Fibroblast of skin of right quadriceps (primary cell): ENCODE measurements at places on chromosomes 2 and 18.
A peak's percentile ranks its signal among the peaks of the same experiment; 100 is the strongest.

- DNase-seq = peak; percentile 45
These were observed 57.3 kb upstream of the TANK start for GRCh38 chr2:161102770-161103450.

DNA sequence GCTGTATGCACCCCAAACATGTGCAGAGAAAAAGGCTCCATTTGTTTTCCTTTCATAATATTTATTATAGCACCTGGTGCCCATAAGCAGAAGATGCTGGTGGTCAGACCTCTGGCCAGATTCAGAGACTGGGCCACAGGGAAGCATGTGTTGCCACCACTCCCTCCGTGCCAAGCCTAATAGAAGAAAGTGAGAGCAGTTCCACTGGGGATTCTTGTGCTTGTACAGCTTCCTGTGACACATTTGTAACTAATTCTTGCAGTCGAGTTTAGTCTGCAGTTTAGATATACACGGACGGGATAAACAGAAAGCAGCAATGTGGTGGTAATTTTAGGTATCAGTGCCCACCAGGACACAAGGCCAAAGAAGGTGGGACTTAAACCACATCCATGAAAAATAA is 135.4 kb upstream of the PIEZO2 start:
- DNase-seq = no peak

- no peak for DNase-seq
These were observed 58.2 kb downstream of the ITGB6 start for GRCh38 chr2:160141912-160142311.

GRCh38 chr2:20232837-20233207 is 7.9 kb upstream of the SDC1 start:
- DNase-seq = no peak

DNA sequence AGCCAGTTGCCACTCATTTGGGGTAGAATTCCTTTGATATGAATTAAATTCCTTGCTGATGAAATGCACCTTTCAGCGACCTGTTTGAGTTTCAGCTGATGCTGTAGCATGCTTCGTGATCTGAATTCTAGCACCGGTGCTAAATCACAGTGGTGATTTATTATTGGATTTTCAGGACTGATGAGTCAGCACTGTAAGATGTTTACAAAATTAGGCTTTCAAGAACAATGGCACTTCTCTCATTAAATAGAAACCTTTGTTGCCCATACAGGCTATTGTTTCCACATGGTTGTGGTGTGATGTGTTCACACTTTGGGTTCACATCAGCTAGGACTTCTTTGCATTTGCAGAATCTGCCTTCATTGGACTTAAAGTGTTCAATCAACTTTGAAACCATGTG is 687.7 kb downstream of the ARHGAP15 start:
- DNase-seq = no peak

GRCh38 chr18:54702686-54703085 is 111.6 kb downstream of the DYNAP start:
- peak; percentile 23 for DNase-seq

GRCh38 chr2:152548111-152548875 is 169.0 kb downstream of the PRPF40A start:
- DNase-seq = no peak

DNA sequence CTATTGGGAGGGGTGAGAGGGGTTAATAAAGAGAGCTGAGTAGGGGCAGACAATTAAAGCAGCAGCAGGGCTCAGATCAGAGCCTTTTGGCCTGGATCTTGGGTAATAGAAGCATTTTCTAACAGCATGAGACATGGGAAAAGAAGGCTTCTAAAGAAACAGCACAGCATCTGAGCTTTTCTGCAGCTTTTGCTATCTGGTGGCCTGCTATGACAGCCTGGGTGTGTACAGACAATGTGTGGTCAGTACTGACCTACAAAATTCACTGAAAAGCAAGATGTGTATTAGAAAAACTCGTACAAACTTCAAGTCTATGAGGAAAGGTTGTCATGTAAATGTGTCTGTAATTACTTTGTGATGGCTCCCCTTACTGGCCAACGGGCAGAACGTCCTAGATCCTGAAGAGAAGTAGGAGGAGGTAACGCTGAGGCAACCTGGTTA is 95.6 kb downstream of the GALNT3 start:
- peak; percentile 41 for DNase-seq

DNA sequence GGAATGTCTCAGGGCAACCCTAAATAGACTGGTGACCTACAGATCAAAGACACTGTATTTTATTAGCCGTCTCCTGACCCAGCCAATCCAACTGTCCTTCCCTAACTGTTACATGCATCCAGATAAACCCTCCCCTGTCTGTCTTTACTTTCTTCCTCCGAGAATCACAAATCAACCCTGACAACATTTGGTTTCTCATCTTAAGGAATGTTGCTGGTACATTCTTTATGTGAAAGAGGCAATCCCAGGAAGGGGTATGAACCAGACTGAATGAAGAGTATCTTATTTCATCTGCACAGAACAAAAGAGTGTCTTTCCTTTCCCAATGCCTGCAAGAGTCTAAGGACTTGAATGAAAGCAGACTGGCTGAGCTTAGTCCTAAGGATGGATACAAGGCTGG is 113.9 kb upstream of the LTBP1 start:
- peak; percentile 84 for DNase-seq

- DNase-seq = no peak
These were observed 915.4 kb downstream of the TSN start for GRCh38 chr2:122670897-122671296.

DNA sequence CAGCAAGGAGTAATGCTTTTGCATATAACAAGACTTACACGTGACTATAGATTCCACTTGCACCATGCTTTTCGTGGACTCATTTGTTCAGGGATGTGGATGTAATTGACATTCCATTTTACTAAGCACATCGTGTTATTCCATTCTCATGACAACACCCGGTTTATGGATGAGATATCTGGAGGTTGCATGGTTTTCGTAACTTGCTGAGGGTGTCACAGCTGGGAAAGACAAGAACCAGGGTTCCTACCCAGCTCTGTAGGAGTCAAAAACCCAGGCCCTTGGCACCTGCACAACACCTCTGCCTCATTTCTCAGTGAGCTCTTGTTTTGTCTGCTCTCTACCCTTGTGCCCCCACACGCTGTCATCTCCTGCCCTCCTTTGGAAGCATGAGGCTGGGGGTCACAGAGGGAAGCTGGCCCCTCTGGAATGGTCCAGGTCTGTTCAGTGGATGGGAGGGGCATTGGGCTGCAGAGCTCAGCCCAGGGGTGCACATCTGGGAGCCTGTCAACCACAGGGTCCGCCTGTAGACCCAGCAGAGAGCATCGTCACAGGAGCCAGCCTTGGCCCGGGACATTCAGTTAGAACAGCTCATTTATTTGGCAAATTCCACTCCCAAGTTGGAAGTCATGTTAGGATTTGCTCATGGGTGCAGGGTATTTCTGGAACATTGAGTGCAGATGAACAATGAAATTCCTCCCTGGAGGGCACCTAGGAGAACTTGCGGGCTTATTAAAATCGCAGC is 120.1 kb upstream of the TWIST2 start:
- peak; percentile 96 for DNase-seq

- DNase-seq = no peak
These were observed 17.1 kb upstream of the FABP1 start for GRCh38 chr2:88144914-88145497.

DNA sequence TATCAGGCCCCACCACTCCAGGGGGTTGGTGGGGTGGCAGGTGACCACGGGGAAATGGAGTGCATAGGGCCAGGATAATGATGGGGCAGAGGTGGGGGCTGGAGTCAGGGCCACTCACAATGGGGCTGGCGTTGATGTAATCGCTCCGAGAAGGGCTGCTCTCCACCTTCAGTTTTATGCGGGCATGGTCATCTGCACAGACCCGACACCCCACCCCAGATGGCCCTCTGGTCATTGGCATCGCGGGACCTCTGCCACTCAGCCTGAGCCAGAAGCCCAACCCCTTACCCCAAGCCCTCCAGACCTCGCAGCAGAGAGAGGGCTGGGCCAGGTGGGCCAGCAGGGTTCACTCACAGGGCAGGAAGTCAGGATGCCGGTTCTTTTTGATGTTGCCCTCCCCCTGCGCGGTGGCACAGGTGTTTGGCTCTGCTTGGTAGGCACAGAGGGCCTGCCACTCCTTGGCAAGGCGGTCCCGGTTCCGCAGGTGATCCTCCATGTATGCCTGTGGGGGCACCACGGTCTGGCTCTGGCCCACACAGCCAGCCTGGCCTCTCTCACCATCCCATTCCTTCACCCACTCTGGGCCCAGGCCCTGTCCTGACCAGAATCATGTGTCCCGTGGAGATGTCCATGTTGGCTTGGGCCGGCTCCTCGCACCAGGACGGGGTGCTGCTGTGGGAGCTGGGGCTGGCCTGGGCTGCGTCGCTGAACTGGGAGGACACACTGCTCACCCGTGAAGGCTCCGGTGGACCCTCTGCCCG is 12.4 kb downstream of the PTPRN start:
- no peak for DNase-seq

- no peak for DNase-seq
These were observed 634.3 kb upstream of the FANCL start for GRCh38 chr2:58875436-58875835.

- DNase-seq = peak; percentile 68
These were observed 8.5 kb downstream of the RAB17 start for GRCh38 chr2:237581751-237582746.

DNA sequence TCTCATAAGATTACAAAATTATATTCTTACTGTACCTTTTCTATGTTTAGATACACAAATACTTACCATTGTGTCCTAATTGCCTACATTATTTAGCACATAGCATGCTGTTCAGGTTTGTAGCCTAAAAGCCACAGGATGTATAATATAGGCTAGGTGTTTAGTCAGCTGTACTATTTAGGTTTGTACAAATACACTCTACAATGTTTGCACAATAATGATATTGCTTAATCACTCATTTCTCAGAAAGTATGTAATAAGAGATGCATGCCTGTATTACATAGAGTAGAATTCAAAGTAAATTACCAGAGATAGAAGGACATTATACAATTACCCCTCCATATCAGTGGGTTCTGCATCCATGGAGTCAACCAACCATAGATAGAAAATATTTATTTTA is 201.1 kb upstream of the COL3A1 start:
- peak; percentile 52 for DNase-seq

GRCh38 chr2:240183006-240183874 is 42.8 kb upstream of the OTOS start:
- no peak for DNase-seq

DNA sequence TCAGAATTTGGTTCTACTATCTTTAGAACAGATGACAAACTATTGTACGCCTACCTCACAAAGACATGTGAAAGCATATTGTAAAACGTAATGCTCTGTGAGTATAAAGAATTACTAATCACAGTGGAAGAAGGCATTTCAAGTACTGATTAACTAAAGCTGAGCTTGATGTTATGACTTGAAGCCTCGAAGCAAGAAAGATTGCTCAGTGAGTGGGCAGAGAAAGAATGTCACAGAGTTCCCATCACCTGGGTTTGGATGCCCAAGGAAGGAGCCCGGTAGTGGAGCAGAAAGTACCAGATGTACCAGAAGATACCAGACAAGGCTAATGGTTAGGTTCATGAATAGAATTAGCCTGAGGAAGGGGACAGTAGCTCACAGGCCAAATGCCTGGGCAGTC is 39.5 kb upstream of the FAM110C start:
- no peak for DNase-seq

GRCh38 chr2:62558743-62559142 is 52.7 kb upstream of the TMEM17 start:
- DNase-seq = no peak

- no peak for DNase-seq
These were observed 81.4 kb upstream of the B3GNT2 start for GRCh38 chr2:62114564-62114963.

GRCh38 chr2:241003830-241004564 is 5.6 kb downstream of the SNED1 start:
- no peak for DNase-seq

- DNase-seq = no peak
These were observed 138.3 kb downstream of the NOL4 start for GRCh38 chr18:34086370-34086769.

GRCh38 chr18:53790786-53791185 is 433.7 kb downstream of the MBD2 start:
- DNase-seq = peak; percentile 85

GRCh38 chr2:46679761-46680160 is 200.4 kb downstream of the TMEM247 start:
- DNase-seq = peak; percentile 84

DNA sequence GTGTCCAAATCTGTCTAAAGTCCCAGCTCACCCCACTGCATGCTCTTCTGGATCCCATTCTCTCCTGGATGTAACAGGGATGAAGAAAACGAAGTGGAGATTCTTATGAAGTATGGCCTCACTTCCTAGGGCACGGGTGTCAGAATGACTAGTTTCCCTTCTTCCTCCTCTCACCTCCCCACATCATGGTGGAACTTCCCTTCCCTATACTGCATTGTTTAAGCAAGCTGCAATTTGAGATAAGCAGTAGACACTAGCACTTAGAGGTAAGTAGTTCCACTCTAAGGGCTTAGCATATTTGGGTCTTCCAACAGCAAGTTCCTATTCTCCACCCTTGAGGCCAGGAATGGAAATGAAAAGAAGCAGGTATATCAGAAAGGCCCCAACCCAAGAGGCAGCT is 29.7 kb downstream of the SLC4A5 start:
- no peak for DNase-seq
